ENCODE measurements at places on chromosomes 11 and 22.

GRCh38 chr22:21697880-21698279 is 32.1 kb downstream of the PPIL2 start:
- no peak for DNase-seq

- no peak for DNase-seq
Measured at GRCh38 chr11:117005758-117006157, 92.5 kb downstream of the SIK3 start.

- DNase-seq: no peak
Measured at GRCh38 chr11:18705651-18706281, 7.2 kb downstream of the TMEM86A start.

DNA sequence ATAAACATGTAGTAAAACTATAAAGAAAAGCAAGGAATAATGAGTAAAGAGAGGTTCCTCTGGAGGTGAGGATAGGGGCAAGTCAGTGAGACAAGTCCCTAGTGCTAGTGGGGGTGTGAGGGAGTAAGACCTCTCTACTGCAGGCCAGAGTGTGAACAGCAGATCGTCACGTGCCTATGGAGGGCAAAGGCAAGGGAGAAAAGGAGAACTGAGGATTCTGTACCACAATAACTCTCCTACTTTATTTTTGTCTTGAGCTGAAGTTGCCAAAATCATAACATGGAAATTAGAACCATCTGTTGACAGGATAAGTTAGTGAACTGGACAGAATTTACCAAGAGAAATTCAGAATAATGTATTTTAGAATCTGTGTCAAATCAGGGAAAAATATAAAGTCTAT is 77.6 kb downstream of the ENTHD1 start:
- no peak for DNase-seq

- DNase-seq: no peak
Measured at GRCh38 chr11:33375688-33376311, 118.6 kb downstream of the HIPK3 start.

Data from CD4-positive, alpha-beta T cell treated with Interferon gamma for 1 hour (primary cell).